ENCODE measurements at places on chromosomes 7 and 10.

GRCh38 chr10:1923586-1923985, 186.3 kb upstream of the ADARB2 start:
- DNase-seq = peak; percentile 19

DNA sequence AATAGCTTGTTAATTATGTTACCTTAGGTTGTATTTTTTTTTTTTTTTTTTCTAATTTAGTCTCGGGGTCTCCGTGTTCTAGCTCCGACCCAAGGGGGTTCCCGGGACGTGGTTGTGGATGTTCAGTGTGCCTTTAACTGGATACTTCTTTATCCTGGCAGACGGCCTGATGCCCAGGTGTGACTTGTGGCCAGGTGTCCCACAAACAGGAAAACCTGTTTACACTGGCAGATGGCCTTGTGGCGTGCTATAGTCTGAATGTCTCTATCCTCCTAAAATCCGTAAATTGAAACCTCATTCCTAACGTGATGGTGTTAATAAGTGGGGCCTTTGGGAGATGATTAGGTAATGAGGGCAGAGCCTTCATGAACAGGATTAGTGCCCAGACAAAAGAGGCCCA, 546.4 kb upstream of the C7orf33 start:
- DNase-seq = peak; percentile 20

GRCh38 chr7:92354214-92354613, 93.1 kb upstream of the GATAD1 start:
- no peak for DNase-seq

DNA sequence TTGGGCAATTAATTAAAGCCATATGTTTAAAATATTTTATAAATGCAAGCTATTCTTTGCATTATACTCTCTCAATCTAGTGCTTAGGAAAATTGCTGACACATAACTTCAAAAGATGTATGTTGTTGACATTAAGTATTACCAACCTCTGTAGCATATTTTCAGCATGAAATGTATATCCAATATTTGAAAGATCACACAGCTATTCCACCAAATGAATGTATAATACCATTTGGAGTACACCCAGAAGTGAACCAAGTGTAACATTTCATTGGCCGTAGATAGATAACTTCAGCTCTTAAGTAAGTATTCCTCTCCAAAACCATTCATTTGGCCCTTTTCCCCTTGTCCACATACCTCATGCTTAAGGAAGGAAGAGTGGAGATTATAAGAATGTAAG, 104.6 kb downstream of the HECTD2 start:
- DNase-seq = no peak

DNA sequence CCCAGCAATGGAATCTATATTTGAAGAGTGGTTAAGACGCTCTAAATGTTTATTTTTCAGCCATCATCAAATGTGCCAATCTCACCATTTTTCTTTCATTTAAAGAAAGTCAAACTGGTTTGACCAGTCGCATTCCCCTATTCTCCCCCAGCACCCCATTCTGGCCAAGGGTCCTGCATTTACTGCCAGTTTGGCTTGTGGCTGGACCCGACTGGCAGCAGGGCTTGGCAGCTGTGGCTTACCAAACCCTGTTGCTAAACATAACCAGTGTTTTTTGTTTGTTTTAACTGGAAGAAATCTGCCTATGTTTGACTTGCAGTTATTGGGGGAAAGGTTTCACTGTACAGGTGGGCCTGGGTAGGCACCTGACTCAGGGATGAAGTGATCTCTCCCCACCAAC, 116.3 kb downstream of the CYP26A1 start:
- DNase-seq = no peak

DNA sequence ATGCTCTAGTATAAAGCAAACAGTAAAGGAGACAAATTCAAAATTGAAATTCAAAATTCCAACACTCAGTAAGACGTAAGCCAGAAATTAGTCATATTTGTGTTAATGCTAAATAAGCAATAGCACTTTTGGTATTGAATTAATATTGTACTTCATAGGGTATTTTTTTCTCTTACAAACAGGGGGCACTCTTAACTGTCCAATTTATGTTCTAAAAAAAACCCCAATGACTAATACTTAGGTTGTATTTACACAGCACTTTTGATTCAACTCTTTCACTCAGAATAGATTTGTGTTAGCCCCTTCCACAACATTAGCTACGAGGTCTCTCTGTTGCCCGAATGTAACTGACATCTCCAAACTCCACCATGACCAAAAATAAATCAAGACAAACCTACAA, 284.9 kb upstream of the COBL start:
- DNase-seq = no peak

DNA sequence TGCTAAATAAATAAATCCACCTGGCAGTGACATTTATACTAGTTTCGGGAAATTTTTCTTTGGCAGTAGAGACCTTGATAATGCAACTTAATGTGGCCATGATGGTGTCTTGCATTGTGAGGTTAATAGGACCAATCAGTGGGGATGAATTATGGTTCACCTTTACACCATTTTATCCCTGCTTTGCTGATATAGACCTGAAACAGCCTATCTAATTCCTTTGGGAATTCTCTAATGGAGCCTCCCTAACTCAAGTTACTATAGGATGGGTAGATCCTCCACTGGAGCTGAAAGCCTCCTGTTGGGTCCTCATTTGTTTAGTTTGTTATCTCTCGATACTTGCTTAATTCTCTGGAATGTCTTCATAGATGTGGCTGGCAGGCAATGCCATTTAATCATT, 276.7 kb downstream of the CNTNAP2 start:
- DNase-seq = no peak

DNA sequence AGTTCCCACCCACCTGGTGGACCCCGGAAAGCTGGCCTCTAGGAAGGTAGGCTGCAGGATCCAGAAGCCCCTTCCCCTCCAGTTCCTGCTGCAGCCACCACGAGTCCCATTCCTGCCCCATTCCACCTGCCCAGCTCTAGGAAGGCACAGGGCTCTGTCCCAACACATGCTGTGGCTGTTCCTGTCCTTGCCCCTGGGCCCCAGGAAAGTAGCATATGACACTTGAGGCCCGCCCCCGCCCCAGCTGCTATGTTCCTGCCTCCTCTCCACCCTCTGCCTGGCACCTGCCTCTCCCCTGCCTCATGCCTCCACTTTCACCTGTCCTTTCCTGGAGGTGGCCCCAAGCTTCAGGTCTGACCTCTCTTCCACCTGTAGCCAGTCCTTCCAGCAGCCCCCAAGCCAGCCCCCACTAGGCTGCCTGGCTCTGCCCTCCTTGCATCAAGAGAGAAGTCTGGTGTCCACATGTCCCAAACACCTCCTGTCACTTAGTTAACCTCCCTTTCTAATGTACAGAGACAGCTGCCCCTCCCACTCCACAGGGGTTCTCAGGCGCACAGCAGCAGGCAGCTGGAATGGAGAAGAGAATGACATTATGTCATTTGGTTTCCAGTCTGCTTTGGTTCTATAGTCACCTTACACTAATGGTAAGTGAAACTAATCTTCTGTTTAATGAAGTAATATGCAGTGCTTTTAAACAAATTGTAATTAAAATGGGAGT, 22.7 kb downstream of the YKT6 start:
- peak; percentile 75 for DNase-seq

DNA sequence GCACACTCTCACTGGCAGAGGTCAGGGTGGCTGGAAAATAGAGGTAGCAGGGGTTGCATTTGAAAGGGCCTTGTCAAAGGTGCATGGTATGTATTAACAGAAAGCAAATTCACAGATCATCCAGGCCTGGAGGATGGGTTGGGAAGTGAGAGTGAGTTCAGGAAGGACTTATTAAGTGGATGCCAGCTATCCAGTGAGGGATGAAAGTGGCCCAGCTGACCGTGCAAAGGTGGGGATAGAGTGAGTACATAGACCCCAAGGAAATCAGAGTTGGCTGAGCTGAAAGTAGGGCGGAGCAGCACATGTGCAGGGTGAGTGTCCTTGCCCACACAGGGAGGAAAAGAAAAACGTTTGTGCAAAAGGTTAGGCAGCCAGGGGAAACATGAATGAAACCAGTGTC, 58.1 kb downstream of the HECW1 start:
- no peak for DNase-seq

GRCh38 chr10:85377029-85377806, 989.4 kb downstream of the GRID1 start:
- DNase-seq = no peak

DNA sequence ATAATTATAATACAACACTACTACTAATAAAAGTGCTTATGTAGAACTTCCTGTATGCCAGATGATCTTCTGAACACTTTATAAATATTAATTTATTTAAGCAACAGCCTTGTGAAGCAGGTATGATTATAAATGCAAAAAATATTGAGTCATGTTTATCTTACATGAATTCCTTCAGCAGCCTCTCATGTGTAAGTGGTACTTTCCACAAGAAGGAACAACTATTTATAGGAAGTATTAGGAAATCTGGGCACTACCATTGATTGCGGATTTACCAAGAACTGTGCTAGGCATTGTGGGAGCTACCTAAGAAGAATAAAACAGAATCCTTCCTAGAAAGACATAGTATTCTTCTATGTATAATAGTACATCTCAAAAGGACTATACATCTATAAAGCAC, 10.7 kb upstream of the STEAP4 start:
- DNase-seq = no peak

GRCh38 chr10:128310971-128311658, 184.9 kb upstream of the MKI67 start:
- DNase-seq = no peak

GRCh38 chr7:103791894-103792293, 197.6 kb downstream of the RELN start:
- DNase-seq = no peak
